ELF-1 (cell line): ENCODE measurements at places on chromosomes 6 and 20.
A peak's percentile ranks its signal among the peaks of the same experiment; 100 is the strongest.

DNA sequence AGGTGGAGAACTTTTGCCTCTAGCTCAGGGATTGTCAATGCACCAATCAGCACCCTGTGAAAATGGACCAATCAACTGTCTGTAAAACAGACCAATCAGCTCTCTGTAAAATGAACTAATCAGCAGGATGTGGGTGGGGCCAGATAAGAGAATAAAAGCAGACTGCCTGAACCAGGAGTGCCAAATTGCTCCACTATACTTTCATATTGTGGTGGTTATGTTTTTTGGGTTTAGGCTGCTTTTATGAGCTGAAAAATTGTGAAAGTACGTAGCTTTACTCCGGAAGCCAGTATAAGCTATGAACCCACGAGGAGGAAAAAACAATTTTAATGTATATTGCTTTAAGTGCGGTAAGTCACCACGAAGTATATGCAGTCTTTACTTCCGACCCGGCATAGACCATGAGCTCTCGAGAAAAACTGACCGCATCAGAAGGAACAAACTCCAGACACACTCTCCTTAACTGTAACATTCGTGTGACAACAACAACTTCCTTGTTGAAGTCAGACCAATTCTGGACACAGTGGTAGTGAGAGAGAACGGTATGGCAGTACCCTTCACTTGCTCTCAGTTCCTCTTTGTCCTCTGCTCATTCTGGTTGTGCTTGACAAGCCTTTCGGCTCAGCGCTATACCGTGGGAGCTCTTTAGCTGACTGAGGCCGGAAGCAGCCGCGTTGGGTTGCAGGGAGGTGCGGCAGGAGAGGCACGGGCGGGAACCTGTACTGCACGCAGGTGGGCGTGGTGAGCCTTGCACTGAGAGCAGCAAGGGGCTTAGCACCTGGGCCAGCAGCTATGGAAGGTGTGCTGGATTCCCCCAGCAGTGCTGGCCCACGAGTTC, 81.9 kb upstream of the E2F3 start:
- no peak for DNase-seq

DNA sequence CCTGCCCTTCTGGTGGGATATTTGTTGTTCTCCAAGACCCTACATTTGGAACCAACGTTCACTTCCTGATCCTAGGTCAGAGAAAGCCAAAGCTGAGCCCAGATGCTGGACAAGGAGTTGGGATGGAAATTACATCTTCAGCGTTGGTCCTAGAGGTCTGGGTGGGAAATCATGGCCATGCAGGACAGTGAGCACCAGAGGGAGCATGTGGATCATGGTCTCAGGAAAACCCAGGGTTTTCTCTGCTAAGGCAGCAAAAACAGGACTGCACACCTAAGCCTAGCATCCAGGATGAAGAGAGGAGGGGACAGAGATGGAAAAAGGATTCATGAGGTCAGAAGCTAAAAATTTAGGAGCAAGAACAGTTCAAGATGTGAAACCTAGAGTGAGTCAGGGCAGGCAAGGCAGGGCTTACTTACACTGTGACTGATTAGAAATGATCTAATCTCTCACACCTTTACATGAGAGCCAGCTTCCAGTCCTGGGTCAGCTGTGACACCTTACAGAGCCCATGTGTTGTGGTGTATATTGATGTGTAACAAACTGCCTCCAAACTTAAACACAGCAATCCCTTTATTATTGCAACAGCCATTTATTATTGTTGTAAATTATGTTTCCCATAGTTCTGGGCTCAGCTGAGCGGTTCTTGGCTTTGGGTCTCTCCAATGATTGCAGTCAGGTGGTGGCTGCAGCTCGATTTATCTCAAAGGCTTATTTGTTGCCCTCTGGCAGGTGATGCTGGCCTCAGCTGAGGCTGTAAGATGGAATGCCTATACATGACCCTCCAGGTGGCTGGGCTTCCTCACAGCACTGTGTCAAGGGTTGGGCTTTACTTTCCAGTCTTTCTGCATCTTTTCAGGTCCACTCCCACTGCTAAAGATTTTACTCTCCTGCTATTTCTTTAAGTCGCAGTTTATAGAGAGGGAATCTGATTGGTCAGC, 6.5 kb downstream of the C20orf202 start:
- peak; percentile 71 for DNase-seq

GRCh38 chr6:102662851-102663250, 1269.3 kb downstream of the GRIK2 start:
- DNase-seq: no peak

GRCh38 chr6:38476888-38477287, 162.8 kb downstream of the BTBD9 start:
- DNase-seq: no peak

- DNase-seq: no peak
Observed at GRCh38 chr20:9389346-9389745, 125.0 kb upstream of the LAMP5 start.

DNA sequence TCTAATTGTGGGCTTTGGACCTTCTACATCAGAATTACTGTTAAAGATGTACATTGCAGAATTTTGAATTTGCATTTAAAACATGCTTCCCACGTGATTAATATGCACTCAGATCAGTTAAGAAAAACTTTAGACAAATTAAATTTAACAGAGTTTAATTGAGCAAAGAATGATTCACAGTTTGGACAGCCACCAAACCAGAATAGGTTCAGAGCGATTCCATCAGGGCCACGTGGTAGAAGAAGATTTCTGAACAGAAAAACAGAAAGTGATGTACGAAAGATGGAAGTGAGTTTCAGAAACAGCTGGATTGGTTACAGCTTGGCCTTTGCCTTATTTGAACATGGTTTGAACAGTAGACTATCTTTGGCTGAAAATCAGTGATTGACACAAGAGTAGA, 704.2 kb upstream of the MAP3K7 start:
- DNase-seq: no peak

DNA sequence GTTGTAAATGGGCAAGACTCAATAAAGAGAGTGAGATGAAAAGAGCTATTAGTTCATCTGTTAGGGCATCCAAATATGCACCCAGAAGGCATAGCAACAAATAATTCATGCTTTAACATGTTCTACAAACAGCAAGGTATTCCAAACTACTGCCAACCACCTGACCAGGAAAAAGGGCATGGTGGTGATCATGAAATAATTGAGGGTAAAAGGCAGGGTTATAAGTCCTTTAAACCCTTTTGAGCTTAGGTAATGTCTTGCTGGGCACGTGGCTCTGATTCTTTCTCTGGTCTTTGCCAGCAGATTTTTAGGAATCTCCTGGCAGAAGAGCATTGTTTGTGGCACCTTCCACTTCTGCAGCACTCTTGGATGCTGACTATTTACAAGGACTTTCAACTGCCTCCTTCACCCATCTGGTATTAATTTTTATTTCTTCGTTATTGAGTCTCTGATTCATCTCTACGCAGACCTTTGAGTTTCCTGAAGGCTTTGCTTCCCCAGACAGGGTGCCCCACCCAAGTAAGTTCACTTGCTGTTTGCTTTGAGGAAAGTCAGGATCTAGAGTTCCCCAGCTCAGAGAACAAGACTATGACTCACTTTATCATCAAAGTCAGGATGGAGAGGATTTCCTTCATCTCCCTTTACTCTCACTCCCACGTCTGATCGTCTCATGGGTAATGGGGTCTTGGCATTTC, 83.4 kb upstream of the NEDD9 start:
- DNase-seq: no peak

- no peak for DNase-seq
Observed at GRCh38 chr20:33518071-33518470, 28.2 kb downstream of the CBFA2T2 start.

GRCh38 chr20:13349235-13349604, 128.1 kb downstream of the ISM1 start:
- no peak for DNase-seq

DNA sequence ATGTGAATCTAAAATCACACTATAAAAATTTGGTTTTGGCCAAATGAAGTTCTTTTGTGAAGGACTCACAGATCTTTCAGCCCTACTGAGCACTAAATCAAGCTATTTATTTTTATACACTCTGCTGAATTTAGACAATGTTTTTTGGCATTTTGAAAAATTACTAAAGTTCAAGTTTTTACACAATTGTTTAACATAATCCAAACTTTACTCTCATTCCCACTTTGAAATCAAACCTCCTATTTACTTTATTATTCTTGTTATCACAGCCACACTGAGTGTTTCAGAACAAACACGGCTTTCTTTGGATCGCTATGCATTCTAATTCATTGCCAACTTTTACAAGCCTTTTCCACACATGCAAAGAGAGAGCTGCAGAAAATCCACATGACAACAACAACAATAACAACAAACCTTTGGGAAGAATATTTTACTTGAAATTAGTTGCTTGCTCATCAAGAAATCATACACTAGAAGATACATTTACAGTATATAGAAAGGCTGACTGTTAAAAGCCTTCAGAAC, 49.1 kb upstream of the TMEM30A start:
- no peak for DNase-seq

- peak; percentile 66 for DNase-seq
Observed at GRCh38 chr6:157139054-157139708, 184.1 kb downstream of the TMEM242 start.

DNA sequence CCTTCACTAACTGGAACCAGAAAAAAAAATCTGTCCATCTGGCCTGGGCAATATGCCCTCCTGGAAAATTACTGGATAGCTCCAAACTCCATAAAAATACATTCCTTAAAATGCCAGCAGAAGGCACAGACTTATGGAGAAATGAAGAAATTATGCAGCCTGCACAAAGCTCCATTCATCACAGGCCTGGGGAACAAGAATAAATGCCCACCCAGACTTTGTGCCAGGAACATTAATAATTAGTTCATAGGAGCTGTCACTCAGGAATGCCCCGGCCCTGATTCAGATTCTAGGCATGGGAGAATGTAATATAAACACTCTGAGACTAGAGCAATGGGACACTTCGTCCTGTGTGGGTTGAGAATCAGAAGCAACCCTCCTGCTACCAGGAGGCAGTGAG, 199.3 kb downstream of the OTOR start:
- DNase-seq: no peak

DNA sequence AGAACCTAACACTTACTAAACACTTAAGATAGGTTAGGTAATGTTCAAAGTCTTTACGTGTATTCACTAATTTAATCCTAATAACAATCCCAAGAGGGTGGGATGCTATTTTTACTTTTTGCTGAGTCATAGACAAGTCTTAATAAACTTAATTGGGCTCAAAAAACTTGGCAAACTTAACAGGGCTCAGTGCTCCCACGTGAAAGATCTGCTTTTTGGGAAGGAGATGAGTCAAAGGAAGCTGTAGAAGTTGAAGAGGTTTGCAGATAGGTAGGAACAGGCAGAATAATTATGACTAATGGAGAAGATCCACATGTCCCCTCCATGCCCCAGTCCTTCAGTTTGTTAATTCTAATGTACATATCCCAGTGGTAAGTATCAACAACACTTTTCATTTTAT, 44.5 kb upstream of the STMND1 start:
- no peak for DNase-seq

DNA sequence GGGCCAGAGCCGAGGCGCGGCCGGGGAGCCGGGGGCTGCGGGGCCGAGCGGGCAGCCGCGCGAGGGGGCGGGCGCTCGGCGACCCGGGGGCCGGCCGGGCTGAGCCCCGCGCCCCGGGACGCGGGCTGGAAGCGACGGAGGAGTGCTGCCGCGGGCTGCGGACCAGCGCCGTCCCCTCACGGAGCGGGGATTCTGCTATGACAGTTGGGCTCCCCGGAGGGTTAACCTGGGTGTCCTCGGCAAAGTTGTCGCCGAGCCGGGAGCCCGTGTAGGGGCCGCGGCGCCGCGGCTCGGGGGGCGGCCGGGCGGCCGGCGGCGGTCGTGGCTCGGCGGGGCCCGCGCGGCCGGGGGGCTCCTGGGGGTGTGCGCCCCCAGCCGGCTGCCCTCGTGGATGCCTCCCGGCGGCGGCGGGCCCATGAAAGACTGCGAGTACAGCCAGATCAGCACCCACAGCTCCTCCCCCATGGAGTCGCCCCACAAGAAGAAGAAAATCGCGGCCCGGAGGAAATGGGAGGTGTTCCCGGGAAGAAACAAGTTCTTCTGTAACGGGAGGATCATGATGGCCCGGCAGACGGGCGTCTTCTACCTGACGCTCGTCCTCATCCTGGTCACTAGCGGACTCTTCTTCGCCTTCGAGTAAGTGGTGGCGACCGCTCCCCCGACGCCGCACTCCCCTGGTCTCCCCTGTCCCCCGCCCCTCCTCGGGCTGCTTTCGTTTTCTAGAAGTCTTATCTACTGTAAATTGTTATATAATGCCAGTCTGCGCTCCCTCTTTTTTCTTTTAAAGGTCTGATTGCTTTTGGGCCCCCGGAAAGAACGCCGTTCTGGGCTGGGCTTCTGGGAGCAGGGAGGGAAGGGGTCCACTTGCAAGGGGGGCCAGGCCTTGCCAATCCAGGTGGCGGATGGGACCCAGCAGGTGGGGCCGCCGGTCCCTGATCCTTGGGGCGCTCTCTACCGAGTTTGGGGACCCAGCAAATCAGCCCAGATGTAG, 936 bp downstream of the ZDHHC14 start:
- no peak for DNase-seq

DNA sequence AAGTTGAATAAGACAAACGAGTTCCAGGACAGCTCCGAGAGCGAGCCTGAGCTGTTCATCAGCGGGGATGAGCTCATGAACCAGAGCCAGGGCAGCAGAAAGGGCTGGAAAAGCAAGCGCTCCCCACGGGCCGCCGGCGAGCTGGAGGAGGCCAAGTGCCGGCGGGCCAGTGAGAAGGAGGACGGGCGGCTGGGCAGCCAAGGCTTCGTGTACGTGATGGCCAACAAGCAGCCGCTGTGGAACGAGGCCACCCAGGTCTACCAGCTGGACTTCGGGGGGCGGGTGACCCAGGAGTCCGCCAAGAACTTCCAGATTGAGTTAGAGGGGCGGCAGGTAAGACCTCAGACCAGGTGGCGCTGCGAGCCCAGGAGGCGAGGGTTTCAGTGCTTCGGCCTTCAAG, 56.0 kb upstream of the TMEM181 start:
- no peak for DNase-seq

DNA sequence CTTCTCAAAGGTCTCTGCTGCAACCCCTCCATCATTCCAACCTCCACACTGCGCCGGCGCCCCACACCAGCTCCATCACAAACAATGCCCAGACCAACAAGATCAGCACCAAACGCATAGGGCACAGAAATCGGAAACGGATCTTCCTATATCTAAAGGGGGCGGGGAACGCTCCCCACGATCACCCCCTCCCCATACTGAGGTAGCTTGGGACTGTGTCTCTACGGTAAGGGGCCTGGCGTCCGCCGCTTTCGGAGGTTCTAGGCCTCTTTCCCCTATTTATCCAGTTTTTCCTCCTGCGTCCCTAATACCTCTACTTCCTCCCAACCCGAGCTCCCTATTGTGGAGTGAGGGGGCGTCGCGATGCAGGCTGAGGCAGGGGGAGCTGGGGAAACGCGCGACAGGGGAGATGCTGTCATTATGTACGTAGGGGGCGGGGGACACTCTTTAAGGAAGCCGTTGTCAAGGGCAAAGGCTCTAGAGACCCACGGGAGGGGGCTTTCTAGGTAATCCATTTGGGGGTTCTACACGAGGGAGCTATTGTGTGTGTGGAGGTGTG, 909 bp downstream of the DNAAF9 start:
- peak; percentile 24 for DNase-seq

- no peak for DNase-seq
Observed at GRCh38 chr6:148723484-148723883, 23.3 kb upstream of the UST start.
